ENCODE measurements at places on chromosomes 13 and 19. TPM values are rescaled to one million over a fixed set of nuclear protein-coding genes. Genes with fewer than 3 reads are reported as not detected.

INTS6 gene
- total RNA-seq: 24.8 TPM

B3GNT8 gene
- total RNA-seq: 2.2 TPM

C19orf38 gene
- not detected for total RNA-seq

PEG3 gene
- 1.6 TPM for total RNA-seq

TNFSF13B gene
- under 0.01 TPM for total RNA-seq

PLIN4 gene
- total RNA-seq: 2.0 TPM

TGFBR3L gene
- not detected for total RNA-seq

UBE2L5 gene
- not detected for total RNA-seq

LILRA6 gene
- total RNA-seq: not detected

KLHL1 gene
- not detected for total RNA-seq

C13orf46 gene
- total RNA-seq: 0.20 TPM

CGB3 gene
- total RNA-seq: not detected

TEX101 gene
- total RNA-seq: not detected

CA11 gene
- total RNA-seq: 3.1 TPM

FUT1 gene
- total RNA-seq: 8.3 TPM

SLC10A2 gene
- total RNA-seq: not detected

PTH2 gene
- not detected for total RNA-seq

DNA sequence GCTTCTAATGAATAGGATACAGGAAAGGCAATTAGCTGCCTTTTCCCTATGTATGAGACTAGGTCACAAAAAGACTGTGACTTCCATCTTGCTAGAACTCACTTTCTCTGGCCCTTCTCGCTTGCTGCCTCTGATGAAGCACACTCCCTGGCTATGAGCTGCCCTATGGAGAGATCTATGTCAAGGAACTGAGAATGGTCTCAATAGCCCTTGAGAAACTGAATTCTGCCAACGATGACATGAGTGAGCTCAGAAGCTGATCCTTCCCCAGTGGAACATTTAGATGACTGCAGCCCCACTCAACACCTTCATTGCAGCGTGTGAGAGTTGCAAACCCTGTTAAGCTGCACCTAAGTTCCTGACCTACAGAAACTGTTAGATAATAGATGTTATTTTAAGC lies 309.8 kb downstream of the COG6 start:
- no peak for DNase-seq

DNA sequence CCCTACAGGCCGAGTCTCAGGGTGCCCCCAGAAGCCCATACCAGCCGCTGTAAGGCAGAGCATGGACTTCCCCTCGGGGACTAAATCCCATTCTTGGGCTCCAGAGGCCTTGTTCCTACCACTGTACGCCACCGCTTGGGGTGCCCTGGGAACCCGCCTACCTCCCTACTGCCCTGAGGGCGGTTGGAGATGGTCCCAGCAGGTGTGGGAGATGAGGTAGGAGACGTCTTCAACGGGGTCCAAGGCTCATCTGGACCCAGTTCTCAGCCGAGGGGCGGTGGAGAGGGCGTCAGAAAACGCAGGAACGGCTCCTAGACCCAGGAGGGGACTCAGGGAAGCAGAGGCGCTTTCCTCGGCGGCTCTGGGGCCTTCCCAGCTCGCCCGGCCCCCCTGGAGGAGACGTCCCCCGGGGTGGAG lies 833 bp upstream of the ZIK1 start:
- DNase-seq: no peak

GRCh38 chr19:6769006-6769619 lies 1.9 kb upstream of the SH2D3A start:
- peak; percentile 33 for DNase-seq

GRCh38 chr13:45310341-45311131 lies 30.4 kb downstream of the TPT1 start:
- no peak for DNase-seq

- no peak for DNase-seq
Measured at GRCh38 chr13:28037399-28037798, 48.9 kb upstream of the URAD start.

DNA sequence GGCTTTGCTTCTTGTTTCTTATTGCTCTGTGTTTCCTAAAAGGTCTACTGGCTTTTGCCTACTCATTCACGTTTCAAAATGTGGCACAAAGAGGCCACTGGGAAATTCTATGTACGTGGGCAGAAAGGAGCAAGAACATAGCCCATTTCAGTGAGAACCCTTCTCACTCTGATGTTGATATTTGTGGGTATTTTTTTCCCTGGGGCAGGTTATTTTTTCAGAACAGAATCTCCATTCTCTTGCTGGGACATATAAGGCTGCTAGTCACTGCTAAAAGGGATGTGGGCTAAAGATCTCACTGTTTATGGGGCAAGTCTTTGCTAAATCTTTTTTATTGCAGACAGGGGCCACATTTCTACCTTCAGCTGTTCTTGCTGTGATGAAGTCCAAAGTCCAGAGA lies 27.1 kb downstream of the EDNRB start:
- DNase-seq: no peak

DNA sequence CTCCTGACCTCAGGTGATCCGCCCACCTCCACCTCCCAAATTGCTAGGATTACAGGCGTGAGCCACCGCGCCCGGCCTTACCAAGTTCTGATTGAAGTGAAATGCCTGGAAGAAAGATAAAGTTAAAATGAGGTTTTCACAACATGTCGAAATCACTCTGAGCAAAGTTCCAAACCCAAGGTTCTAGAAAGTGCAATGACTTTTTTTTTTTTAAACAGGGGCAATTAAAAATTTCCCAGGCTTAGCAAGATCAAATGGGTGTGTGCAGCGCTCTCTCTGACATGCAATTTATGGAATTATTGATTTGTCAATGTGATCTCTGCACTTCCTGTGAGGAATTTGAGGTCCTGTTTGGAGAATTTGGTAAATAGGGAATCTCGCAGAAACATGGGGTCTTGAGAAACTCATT lies 12.8 kb upstream of the MAP2K2 start:
- no peak for DNase-seq

DNA sequence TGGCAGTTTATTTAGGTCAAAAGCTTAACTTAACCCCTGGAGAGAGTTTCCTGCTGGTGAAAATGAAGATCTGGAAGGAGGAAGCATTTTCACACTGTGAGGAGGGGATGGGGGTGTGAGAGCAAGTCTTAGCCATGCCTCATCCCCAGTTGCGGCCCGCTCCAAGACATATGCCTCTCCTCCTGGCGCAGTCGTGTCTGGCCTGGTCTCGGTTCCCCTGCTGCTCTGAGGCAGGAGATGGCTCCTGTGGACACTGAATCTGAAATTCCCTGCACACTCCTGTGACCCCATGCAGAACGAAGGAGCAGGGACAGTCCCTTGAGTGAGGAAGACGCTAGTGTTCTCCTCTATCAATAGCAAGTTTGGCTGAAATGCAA lies 360 bp upstream of the ZNF69 start:
- no peak for DNase-seq

- DNase-seq: peak; percentile 48
Measured at GRCh38 chr19:16587833-16588823, 15.9 kb upstream of the SLC35E1 start.

DNA sequence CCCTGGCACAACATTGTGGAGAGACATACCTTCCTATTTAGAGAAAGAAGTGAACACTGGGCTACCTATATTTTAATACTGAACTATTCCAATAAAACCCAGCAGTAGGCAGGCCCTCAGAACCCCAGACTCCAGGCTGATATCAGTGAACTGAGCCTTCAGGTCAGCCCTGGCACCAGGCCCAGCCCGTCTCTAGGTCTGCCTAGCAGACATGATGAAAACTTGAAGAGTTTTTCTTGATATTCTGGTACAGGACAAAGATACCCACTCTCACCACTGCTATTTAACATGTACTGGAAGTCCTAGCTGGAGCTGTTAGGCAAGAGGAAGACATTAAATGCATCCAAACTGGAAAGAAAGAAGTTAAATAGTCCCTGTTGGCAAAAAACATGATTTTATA lies 396.6 kb upstream of the SPRY2 start:
- no peak for DNase-seq

GRCh38 chr13:45224176-45224575 lies 23.3 kb upstream of the KCTD4 start:
- DNase-seq: no peak

DNA sequence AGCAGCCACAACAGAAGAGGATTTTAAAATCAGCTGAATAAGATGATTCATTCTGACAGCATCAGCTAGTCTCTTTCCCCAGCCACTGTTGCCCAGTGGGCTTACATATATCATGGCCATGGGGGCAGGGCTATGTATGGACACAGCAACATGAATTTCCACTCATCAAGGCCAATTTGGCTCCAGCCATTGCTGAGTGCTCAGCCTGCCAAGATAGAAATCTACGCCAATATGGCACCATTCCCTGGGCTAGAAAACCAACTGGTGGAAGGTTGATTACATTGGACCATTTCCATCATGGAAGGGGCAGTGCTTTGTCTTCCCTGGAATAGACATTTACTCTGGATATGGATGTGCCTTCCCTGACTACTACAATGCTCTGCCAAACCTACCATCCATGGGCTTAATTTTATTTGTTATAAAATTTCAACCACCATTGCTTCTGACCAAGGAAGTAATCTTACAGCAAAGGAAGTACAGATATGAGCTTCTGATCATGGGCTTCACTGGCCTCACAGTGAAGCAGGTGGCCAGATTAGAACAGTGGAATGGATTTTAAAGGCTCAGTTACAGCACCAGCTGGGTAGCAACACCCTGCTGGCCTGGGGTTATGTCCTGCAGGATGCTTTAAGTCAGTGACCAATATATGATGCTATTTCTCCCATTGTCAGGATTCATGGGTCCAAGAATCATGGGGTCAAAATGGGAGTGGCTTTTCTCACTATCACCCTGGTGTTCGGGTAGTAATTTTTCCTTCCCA lies 9.8 kb upstream of the ALOX5AP start:
- DNase-seq: peak; percentile 92

- peak; percentile 71 for DNase-seq
Measured at GRCh38 chr19:53927739-53928138, 18.7 kb downstream of the CACNG7 start.

- DNase-seq: no peak
Measured at GRCh38 chr19:45782162-45782691, at the start of gene DMPK. Gene DMPK (minus strand): TSS chr19:45782490. CDS start chr19:45782352, 138 bp downstream.

DNA sequence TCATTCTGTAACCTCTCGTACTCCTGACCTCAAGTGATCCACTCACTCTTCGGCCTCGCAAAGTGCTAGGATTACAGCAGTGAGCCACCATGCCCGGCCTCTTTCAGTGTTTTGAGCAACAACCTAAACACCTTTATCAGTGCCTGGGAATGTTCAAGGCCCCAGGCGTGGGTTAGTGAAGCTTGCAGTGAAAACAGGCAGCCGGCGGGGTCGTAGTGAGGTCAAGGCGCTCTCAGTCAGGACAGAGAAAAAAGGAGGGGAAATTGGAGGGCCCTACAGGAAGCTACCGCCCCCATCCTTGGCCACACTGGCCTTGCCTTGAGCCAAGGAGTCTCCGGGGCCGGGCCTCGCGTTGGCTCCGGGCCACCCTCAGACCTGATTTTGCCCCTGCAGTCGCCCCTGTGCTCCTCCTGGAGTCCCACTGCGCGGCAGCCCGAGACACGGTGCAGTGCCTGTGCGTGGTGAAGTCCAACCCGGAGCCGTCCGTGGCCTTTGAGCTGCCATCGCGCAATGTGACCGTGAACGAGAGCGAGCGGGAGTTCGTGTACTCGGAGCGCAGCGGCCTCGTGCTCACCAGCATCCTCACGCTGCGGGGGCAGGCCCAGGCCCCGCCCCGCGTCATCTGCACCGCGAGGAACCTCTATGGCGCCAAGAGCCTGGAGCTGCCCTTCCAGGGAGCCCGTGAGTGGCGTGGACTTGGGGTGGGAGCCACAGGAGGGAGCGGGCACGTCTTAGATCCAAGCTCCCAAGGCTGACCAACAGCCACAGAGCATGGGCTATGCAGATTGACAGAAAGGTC lies 17.7 kb downstream of the MAG start:
- DNase-seq: no peak

- DNase-seq: no peak
Measured at GRCh38 chr13:59208405-59209195, 955.1 kb downstream of the DIAPH3 start.

- DNase-seq: peak; percentile 77
Measured at GRCh38 chr19:45376045-45376724, 5.8 kb upstream of the ERCC2 start.

- no peak for DNase-seq
Measured at GRCh38 chr13:29081036-29081435, 260.9 kb downstream of the MTUS2 start.

- peak; percentile 62 for DNase-seq
Measured at GRCh38 chr13:28301839-28302238, 163.5 kb downstream of the PAN3 start.

DNA sequence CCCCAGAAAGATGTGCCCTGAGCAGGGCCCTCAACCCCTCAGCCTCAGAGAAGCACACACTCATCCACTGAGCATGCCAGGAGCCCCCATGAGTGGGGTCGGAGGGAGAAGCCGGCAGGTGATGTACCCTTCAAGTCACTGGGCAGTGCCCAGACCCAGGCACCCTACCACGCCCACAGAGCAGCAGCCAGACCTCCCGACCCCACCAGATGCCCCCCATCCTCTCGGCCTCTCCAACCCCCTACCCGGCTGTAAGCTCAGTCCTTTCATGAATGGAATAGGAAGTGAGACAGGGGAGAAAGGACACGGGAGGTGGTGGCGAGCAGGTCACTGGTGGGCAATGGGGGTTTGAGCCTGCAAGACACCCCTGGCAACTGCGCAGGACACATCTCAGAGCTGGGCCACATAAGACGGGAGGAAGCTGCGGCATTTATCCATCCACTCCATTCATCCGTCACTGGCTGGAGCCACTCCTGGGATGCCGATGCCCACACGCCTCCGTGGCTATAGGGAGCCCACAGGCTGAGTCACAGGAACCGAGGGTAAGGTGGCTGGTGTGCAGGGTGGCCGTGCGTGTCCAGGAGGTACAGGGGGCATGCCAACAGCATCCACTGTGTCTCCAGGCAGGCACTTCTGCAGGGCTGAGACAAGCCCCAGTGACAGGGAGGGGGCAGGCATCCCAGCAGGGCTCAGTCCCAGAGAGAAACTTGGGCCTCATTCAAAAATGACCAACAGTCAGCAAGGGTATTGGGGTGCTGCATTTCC lies 23.8 kb upstream of the VSTM2B start:
- DNase-seq: no peak

DNA sequence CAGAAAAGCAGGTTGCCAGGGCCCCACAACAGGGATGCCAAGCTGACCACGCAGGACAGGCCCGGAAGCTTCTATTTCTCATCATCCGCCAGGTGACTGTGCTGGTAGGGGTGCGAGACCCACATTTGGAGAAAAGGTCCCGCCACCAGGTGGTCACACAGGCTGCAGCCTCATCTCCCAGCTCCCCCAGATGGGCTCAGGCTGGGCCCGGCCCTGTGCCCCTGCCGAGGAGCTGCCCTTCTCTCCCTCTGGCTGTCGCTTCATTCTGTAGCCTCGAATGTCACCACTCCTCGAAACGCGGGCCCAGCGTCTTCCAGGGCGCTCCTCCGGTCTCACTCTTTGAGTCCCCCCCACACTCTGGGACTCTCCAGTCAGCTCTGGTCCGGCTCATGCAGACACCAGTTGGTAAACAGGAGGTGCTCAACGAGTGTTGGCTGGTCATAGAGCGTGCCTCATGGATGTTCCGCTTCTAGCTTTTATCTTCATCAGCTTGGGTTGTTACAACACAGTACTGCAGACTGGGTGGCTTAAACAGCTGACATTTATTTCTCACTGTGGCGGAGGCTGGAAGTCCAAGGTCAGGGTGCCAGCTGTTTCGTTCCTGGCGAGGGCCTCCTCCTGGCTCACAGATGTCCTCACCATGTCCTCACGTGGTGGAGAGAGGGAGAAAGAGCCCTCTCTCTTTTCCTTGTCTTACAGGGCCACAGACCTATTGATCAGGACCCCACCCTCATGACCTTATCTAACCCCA lies 87.1 kb downstream of the TEX29 start:
- DNase-seq: no peak

GRCh38 chr19:40277356-40278059 lies 7.6 kb downstream of the AKT2 start:
- DNase-seq: no peak

- DNase-seq: no peak
Measured at GRCh38 chr13:46114613-46115012, 9.8 kb upstream of the CPB2 start.
